Renal cortical epithelial cell (primary cell): ENCODE measurements at places on chromosomes 2 and 18. TPM values are rescaled to one million over a fixed set of nuclear protein-coding genes. Genes with fewer than 3 reads are reported as not detected.
A peak's percentile ranks its signal among the peaks of the same experiment; 100 is the strongest.

NYAP2 gene
- not detected in 2 replicates for total RNA-seq

TUBA3E gene
- not detected in 2 replicates for total RNA-seq

- DNase-seq: peak; percentile 28
Observed at GRCh38 chr2:10810202-10811161, 2.1 kb downstream of the PDIA6 start.

- peak; percentile 84 for DNase-seq
Observed at GRCh38 chr2:108587621-108588020, 53.4 kb downstream of the LIMS1 start.

- no peak for DNase-seq
Observed at GRCh38 chr2:183519371-183520056, 395.3 kb downstream of the NUP35 start.

DNA sequence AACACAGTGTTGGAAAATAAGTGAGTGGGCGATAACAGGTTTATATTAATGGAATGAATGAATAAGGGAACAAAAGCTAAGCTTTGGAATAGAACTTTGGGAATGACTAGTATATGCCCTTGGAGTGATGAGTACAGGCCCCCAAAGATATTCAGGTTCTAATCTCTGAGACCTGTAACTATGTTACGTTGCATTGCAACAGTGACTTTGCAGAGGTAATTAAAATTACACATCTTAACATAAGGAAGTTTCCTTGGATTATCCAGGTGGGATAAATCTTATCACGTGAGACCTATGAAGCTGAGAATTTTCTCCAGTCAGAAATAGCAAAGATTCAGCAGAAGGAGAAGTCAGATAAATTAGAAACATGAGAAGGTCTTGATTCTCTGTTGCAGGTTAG is 661.5 kb upstream of the LINC00305 start:
- no peak for DNase-seq

- DNase-seq: no peak
Observed at GRCh38 chr2:144376926-144377325, 143.0 kb downstream of the ZEB2 start.

DNA sequence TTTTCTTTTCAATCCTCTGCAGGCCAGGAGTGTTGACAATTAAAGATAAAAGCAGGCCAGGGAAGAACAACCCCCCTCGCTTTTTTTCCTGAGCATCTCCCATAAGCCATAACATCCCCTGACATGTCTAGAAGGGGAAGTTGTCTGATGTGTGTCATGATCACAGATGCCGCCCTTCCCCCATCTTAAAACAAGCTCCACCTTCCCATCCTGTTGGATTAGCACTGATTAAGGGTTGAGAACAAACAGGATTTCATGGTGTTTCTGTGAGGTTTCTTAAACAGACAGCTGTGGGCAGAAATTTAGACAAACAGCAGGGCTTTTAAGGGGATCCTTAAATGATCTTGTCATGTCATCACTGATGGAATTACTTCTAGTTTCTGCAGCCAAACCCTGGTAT is 59.4 kb upstream of the UPP2 start:
- DNase-seq: no peak

DNA sequence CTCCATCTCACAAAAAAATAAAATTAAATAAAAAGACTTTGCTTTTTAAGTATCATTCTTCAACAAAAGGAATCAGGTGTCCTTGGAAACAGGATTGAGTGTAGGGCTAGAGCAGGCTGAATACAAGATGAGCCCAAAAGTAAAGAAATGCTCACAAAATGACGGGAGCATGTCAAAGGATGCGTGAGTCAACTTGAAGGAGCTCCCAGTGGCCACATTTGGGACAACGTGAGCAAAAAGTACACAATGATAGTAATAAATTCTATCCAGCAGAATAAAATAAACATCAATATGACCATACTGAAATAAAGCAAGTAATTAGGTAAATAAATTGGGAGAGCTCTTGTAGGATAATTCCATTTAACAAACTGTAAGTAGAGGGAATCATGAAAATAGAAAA is 220.7 kb downstream of the PHLPP1 start:
- no peak for DNase-seq

DNA sequence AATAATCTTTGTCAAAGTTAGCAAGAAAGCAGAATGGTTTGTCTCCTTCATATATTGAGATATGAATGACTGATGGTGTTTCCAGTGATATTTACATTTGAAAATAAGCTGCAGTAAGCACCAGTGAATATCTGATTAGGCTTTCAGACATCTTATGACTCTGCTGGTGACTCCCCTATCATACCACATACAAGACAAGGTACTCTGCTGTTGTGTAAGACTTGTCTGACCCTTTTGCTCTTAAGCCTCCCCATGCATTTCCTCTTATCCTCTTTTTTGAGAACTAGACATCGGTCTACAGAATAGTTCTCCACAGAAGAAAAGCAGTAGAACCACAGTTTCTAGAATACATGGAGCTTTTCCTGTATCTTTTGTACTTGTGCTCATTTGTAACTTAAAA is 9.3 kb downstream of the POLI start:
- peak; percentile 57 for DNase-seq
